Karpas-422 (cell line): ENCODE measurements at places on chromosomes 4 and X. TPM values are rescaled to one million over a fixed set of nuclear protein-coding genes. Genes with fewer than 3 reads are reported as not detected.

- no peak overlapping the region for H3K27ac ChIP-seq
- H3K27me3 ChIP-seq: 0 out of 2 replicates have a peak, but pooled peaks cover 2% of the 10 kb centered on the region
- H3K36me3 ChIP-seq: no peaks in the 10 kb centered on the region
- no peaks in the 10 kb centered on the region for H3K4me1 ChIP-seq
- DNase-seq: no peak
Observed at GRCh38 chr4:110902500-110902899, 279.6 kb upstream of the PITX2 start.

GRCh38 chr4:148420397-148420796 lies 21.8 kb downstream of the NR3C2 start:
- H3K27ac ChIP-seq: no peak overlapping the region
- H3K36me3 ChIP-seq: no peaks in the 10 kb centered on the region
- H3K27me3 ChIP-seq: no peaks in the 10 kb centered on the region
- H3K4me1 ChIP-seq: no peaks in the 10 kb centered on the region
- H3K4me3 ChIP-seq: no peak overlapping the region
- no peak for DNase-seq

DNA sequence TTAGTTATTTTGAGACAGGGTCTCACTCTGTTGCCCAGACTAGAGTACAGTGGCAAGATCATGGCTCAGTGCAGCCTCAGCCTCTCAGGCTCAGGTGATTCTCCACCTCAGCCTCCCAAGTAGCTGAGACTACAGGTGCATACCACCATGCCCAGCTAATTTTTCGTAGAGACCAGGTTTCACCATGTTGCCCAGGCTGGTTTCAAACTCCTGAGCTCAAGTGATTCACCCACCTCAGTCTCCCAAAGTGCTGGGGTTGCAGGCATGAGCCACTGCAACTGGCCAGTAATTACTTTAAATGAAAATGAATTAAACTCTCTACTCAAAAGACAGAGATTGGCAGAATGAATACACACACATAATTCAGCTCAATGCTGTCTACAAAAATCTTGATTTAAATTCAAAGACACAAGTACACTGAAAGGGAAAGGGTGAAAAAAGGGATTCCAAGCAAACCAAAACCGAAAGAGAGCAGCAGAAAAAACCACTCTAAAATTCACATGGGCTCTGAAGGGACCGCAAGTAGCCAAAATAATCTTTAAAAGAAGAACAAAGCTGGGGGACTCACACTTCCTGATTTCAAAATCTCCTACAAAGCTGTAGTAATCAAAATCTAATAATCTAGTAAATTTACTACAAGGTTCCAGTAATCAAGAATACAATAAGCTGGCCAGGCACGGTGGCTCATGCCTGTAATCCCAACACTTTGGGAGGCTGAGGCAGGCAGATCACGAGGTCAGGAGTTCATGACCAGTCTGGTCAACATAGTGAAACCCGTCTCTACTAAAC lies 11.8 kb upstream of the SPON2 start:
- no peak overlapping the region for H3K27ac ChIP-seq
- H3K4me3 ChIP-seq: no peak overlapping the region
- H3K36me3 ChIP-seq: 0 out of 2 replicates have a peak, but pooled peaks cover 3% of the 10 kb centered on the region
- H3K27me3 ChIP-seq: no peaks in the 10 kb centered on the region
- no peak for DNase-seq

PWWP3B gene
- total RNA-seq: not detected in 2 replicates

- no peak overlapping the region for H3K4me3 ChIP-seq
- DNase-seq: no peak
- H3K4me1 ChIP-seq: no peaks in the 10 kb centered on the region
- no peak overlapping the region for H3K27ac ChIP-seq
Observed at GRCh38 chr4:182065255-182065654, 177.9 kb upstream of the TENM3 start.

GRCh38 chrX:32448320-32448719 lies 763.0 kb downstream of the DMD start:
- peak overlapping the region; percentile 69 for H3K27ac ChIP-seq
- H3K27me3 ChIP-seq: no peaks in the 10 kb centered on the region
- peak; percentile 75 for DNase-seq
- peaks cover 32% of the 10 kb centered on the region for H3K4me1 ChIP-seq

DNA sequence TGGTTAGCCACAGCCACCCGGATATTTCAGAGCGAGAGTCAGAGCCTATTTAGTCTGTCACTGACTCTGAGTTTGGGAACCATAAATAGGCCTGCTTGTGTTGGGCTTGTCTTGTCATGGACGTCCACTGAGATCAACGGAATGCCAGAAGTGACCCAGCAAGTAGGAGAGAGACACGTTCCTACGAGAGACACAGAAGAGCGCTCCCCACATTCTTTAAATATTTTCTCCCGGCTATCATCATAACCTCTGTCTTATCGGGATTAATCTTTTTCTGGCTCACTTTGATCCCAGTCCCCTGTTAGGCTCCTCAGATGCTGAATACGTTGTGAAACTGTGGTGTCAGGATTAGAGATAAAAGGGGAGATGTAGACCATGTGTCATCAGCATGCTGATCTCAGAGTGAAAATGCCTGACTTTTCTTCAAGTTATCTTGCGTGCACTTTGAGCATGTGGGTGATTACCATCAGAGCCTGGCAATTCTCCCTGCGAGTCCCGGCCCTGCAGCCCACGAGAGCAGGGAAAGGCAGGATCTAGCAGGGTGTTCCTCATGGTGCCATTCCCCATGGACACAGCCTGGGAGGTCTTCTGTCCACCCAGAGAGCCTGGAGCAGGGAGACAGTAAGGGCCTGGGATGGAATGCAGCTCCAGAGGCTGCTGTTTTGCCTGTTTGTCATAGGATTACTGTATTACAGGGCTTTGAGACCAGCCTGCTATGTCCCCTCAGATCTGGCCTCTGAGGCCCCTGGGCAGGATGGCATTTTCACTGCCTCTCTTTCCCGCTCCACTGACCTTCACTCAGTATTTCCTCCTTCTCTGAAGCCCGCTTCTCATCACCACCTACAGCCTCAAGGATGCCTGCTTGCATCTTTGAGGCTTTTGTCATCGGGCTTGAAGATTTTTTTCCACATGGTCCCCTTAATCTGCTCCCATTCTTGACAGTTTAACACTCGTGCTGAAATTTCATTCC lies 2.8 kb upstream of the TENM3 start:
- no peaks in the 10 kb centered on the region for H3K4me1 ChIP-seq
- H3K36me3 ChIP-seq: no peaks in the 10 kb centered on the region
- H3K27ac ChIP-seq: no peak overlapping the region

F9 gene
- total RNA-seq: not detected in 2 replicates

- no peak overlapping the region for H3K4me3 ChIP-seq
- H3K36me3 ChIP-seq: no peaks in the 10 kb centered on the region
- no peaks in the 10 kb centered on the region for H3K27me3 ChIP-seq
- no peaks in the 10 kb centered on the region for H3K4me1 ChIP-seq
Observed at GRCh38 chr4:124946696-124947095, 234.2 kb upstream of the ANKRD50 start.

DNA sequence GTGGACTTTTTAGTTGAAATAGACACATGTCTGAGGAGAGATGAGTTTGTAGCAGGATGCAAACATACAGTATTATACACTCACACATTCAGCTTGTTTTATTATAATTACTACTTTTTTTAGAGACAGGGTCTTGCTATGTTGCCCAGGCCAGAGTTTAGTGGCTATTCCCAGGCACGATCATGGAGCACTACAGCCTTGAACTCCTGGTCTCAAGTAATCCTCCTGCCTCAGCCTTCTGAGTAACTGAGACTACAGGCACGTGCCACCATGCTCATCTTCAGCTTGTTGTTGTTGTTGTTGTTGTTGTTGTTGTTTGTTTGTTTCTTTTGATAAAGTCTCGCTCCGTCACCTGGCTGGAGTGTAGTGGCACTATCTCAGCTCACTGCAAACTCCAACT lies 94.7 kb upstream of the ACSL4 start:
- no peak overlapping the region for H3K4me3 ChIP-seq
- no peak for DNase-seq
- H3K27me3 ChIP-seq: no peaks in the 10 kb centered on the region
- no peak overlapping the region for H3K27ac ChIP-seq
- peaks cover 18% of the 10 kb centered on the region for H3K4me1 ChIP-seq

PNMA6F gene
- not detected in 2 replicates for total RNA-seq

- no peak overlapping the region for H3K27ac ChIP-seq
- H3K36me3 ChIP-seq: no peaks in the 10 kb centered on the region
- no peaks in the 10 kb centered on the region for H3K27me3 ChIP-seq
- H3K4me1 ChIP-seq: no peaks in the 10 kb centered on the region
- H3K4me3 ChIP-seq: no peak overlapping the region
- DNase-seq: no peak
Observed at GRCh38 chr4:119016636-119017035, 119.0 kb upstream of the MYOZ2 start.

GRCh38 chr4:40547789-40548132 lies 81.9 kb downstream of the RBM47 start:
- no peak for DNase-seq
- H3K27me3 ChIP-seq: no peaks in the 10 kb centered on the region
- no peak overlapping the region for H3K27ac ChIP-seq
- H3K36me3 ChIP-seq: no peaks in the 10 kb centered on the region
- no peak overlapping the region for H3K4me3 ChIP-seq

ARHGAP4 gene
- 104 and 218 TPM in 2 replicates for total RNA-seq

USP26 gene
- not detected in 2 replicates for total RNA-seq

- no peaks in the 10 kb centered on the region for H3K4me1 ChIP-seq
- H3K27me3 ChIP-seq: no peaks in the 10 kb centered on the region
- H3K36me3 ChIP-seq: no peaks in the 10 kb centered on the region
- no peak for DNase-seq
- H3K4me3 ChIP-seq: no peak overlapping the region
Observed at GRCh38 chr4:157912212-157912611, 260.6 kb downstream of the GASK1B start.

DNA sequence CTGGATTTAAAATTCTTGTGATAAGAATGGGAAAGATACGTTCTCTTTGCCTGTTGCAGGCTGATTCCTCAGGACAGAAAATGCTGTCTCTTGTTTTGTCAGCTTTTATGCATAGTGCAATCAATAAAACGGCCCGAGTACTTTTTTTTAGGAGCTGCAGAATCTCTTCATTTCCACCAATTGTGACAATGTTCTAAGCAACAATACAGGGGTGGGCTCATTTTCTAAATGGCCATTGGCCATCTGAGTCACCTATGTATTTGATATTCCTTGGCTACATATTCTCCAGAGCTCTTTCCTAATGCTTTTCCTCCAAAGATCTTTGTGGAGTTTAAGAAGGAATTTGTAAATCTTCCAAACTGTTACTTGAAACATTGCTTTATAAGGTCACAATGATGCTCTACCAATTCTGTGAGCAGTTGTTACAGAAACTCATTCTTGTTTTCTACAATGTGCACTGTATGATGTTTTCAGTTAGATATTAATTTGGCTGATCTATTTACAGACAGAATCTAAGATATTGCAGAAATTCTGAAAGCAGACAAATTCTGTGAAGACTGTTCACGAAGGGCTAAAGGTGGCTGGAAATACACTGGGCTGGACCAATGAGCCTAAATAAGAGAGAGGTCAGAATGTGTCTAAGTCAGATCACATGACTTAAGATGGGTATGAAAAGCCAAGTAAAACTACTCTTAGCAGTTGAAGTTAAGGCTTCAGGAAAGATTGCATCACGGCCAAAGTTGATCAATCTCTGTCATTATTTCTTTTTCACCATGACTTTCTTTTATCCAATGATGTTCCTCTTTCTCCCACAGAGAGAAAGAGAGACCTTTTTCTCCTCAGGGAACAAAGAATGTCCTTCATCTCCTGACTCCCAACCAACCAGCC lies 33.4 kb downstream of the TAPT1 start:
- no peaks in the 10 kb centered on the region for H3K36me3 ChIP-seq
- DNase-seq: no peak
- peaks cover 11% of the 10 kb centered on the region for H3K4me1 ChIP-seq
- no peak overlapping the region for H3K4me3 ChIP-seq

MAGEB10 gene
- not detected in 2 replicates for total RNA-seq

DNA sequence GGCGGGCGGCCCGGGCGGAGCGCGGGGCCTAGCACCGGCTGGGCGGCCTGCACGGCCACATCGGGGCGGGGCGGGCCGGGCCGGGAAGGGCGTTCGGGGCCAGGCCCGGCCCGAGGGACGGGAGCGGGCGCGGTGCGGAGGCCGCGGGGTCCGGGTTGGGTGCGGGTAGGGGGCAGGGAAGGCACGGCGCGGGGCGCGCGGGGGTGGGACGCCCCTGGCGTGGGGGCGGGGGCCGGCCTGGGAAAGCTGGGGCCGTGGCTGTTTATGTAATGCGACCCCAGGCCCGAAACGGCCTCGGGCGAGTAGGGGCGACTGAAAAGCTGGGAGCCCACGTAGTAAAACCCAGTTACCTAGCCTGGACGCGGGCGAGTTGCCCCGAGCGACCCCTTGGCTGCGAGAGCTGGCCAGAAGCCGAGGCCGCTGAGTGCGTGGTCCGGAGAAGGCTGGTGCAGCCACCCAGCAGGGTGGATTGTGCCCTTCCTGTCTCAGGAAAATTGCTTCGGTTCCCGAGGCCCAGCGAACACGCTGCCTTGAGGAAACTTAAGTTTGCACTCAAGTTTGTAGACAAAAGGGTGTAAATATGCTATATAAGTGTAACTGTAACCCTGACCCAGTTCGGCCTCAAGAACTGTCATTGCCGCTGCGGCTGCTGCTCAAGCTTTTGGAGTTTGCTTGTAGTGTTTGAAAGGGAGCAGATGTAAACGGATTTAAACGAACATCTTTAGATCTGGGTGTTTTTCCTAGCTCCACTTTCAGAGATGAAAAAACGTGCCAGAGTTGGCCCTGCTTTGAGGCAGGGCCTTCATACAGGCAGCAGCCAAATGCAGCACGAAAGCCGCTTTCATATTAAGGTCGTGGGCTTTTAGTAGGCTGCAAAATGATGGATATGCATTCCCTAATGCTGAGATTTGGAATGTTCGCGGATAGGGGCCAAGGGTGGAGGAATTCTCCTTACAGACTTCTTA lies 674 bp downstream of the SEC24B start:
- H3K4me3 ChIP-seq: peak overlapping the region; percentile 86
- peak overlapping the region; percentile 49 for H3K27ac ChIP-seq
- H3K27me3 ChIP-seq: no peaks in the 10 kb centered on the region
- peak; percentile 69 for DNase-seq
- peaks cover 55% of the 10 kb centered on the region for H3K4me1 ChIP-seq

PF4V1 gene
- not detected in 2 replicates for total RNA-seq

GRCh38 chr4:25722964-25723363 lies 67.3 kb downstream of the SLC34A2 start:
- no peak overlapping the region for H3K27ac ChIP-seq
- no peak for DNase-seq
- no peak overlapping the region for H3K4me3 ChIP-seq
- no peaks in the 10 kb centered on the region for H3K36me3 ChIP-seq

UGT2A1 gene
- total RNA-seq: not detected in 2 replicates

- H3K4me1 ChIP-seq: no peaks in the 10 kb centered on the region
- no peak overlapping the region for H3K4me3 ChIP-seq
- H3K27me3 ChIP-seq: no peaks in the 10 kb centered on the region
- no peak for DNase-seq
Observed at GRCh38 chr4:65789805-65790204, 119.5 kb upstream of the EPHA5 start.

S100P gene
- not detected in 2 replicates for total RNA-seq
